WTC11 (cell line): ENCODE measurements at places on chromosomes 7 and 10. TPM values are rescaled to one million over a fixed set of nuclear protein-coding genes. Genes with fewer than 3 reads are reported as not detected.

VTI1A gene
- 18.6 to 20.1 TPM (median 18.9 TPM) in 3 replicates for total RNA-seq

LARP4B gene
- 83.0 to 91.5 TPM (median 87.1 TPM) in 3 replicates for total RNA-seq

TUBB8 gene
- 2.3 to 2.6 TPM (median 2.4 TPM) in 3 replicates for total RNA-seq

DNA sequence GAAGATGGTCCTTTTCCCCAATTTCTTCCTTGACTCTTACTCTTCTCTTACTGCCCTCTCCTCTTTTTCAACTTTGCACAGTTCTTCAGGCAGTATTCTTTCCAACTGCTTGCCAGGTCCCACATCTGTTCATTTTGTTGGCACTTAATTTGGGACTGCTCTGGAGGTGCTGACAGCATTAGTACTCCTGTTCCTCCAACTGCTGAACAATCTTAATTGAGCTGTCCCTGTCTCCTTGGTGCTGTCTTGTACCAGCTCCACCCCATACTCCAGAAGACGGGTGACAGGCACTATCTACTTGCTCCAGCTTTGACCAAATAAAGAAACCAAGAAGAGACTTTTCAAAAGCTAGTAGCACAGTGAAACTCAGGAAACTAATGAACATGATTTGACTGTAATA, 160.0 kb downstream of the PDE1C start:
- no peak for DNase-seq

DNA sequence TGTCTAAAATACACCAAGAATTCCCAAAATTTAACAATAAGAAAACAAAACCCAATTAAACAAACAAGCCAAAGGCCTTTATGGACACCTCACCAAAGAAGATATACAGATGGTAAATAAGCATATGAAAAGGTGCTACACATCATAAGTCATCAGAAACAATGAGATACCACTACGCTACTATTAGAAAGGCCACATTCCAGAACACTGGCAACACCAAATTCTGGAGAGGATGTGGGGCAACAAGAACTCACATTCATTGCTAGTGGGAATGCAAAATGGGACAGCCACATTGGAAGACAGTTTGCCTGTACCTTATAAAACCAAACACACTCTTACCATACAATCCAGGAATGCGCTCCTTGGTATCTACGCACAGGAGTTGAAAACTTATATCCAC, 291.4 kb downstream of the TNS3 start:
- DNase-seq: no peak

- DNase-seq: no peak
Observed at GRCh38 chr7:55827577-55827976, 35.0 kb downstream of the SEPTIN14 start.

CYP3A4 gene
- 0.32 to 0.50 TPM (median 0.33 TPM) in 3 replicates for total RNA-seq

DNA sequence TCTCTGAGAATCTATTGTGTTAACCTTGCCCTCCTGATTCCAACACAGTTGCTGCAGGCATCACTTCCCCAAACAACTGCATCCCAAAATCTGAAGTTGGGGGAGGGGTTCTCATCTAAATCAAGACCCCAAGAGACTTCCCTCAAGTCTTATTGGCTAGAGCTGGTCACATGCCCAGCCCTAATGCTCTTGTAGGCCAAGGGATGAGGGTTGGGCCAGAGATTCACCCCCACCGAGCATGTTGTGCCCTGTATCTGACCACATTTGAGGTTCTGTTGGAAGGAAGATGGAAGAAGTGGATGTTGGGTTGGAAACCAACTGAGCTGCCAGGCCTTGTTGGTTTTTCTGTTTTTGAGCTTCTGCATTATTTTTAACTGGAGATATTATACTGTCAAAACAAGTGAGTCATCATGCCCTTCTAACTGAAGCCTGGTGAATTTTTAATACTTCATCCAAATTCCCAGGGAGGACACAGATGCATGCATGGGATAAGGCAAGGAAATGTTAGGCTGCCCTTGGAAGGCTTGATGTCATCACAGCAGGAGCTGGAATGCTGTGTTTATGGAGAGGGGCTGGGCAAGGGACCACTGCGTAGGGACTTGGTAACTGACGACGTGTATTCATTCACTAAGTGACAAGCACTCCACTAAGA, 68.6 kb upstream of the CACUL1 start:
- no peak for DNase-seq

- DNase-seq: no peak
Observed at GRCh38 chr10:96587264-96588059, 650 bp upstream of the TM9SF3 start.

MRLN gene
- not detected in 3 replicates for total RNA-seq

GRCh38 chr7:135300913-135301765, 67.5 kb downstream of the STRA8 start:
- DNase-seq: no peak

GRCh38 chr10:34817054-34817453, 2.0 kb upstream of the PARD3 start:
- DNase-seq: no peak

DNA sequence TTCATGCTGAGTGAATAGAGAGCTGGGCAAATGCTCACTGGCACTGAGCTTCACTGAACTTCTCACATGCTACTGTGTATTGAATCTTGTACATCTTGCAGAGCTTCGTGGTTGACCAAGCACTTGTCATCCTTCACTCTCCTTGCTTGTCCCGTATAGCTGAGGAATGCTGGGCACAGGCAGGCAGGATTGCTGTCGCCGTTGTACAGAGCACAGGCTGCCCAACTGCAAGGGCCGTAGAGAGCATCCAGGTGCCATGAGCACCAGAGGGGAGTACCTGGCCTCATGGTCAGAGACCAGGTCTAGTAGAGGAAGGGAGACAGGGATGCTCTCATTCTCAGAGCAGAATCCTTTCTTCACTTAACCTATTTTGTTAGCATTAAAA, 99.8 kb upstream of the RET start:
- no peak for DNase-seq

CYREN gene
- total RNA-seq: 37.9 to 43.0 TPM (median 41.4 TPM) in 3 replicates

GRCh38 chr10:32144817-32145688, 88.8 kb upstream of the KIF5B start:
- no peak for DNase-seq

DNA sequence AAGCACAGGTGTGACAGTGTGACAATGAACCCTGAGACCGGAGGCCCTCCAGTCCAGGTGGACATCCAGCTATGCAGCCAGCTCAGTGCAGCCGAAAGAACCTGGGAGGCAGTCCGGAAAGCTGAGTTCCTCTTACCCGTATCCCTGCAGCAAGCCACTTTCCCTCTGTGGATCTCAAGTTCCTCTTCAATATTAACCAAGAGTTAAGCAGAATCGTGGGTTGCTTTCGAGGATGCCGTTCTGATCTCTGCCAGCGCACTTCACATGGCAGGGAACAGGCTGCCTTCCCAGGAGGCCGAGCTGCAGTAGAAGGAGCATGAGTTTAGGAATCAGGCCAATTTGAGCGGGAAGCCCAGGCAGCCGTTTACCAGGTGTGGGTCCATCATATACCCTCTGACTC, 591.6 kb downstream of the SDK1 start:
- DNase-seq: no peak

- no peak for DNase-seq
Observed at GRCh38 chr7:105325216-105325904, 63.4 kb downstream of the SRPK2 start.

GRCh38 chr10:70286616-70287015, 2.8 kb upstream of the NPFFR1 start:
- DNase-seq: peak; percentile 0
